ENCODE measurements at places on chromosomes 4 and X.
A peak's percentile ranks its signal among the peaks of the same experiment; 100 is the strongest.

GRCh38 chrX:71667328-71668247 is at the start of gene LOC101059915:
LOC101059915 (plus strand) TSS chrX:71667546.
- no peak for DNase-seq

DNA sequence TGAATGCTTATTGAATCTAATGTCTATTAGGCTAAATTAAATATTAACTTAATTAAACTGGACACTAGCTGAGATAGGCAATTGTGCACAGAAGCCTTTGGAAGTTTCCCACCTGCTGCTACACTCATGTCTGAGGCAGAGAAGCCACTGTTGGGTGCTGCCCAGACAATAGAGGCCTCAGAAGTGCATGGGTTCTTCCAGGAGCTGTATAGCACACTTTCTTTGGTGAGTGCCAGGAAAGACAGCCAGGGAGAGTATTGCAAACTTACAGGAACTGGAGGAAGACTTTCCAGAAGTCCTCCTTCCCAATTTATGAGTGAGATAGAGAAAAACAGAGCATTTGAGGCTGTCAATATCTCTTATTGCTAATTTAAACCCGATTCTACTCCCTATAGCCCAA is 89.9 kb downstream of the GPAT3 start:
- no peak for DNase-seq

- no peak for DNase-seq
These were observed 12.3 kb upstream of the SYTL5 start for GRCh38 chrX:37993837-37994619.

- DNase-seq, result no peak
These were observed 5.7 kb upstream of the CPZ start for GRCh38 chr4:8586671-8587468.

DNA sequence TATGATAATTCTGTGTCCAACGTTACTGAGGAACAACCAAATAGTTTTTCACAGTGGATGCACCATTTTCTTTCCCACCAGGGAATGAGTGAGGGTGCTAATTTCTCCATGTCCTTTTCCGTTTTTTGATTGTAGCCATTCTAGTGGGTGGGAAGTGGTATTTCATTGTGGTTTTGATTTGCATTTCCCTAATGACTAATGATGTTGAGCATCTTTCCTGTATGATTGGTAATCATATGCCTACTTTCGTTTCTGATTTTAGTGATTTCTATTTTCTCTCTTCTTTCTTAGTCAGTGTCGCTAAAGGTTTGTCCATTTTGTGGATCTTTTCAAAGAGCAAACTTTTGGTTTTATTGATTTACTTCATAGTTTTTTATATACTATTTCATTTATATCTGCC is 32.1 kb upstream of the TEX13D start:
- no peak for DNase-seq

DNA sequence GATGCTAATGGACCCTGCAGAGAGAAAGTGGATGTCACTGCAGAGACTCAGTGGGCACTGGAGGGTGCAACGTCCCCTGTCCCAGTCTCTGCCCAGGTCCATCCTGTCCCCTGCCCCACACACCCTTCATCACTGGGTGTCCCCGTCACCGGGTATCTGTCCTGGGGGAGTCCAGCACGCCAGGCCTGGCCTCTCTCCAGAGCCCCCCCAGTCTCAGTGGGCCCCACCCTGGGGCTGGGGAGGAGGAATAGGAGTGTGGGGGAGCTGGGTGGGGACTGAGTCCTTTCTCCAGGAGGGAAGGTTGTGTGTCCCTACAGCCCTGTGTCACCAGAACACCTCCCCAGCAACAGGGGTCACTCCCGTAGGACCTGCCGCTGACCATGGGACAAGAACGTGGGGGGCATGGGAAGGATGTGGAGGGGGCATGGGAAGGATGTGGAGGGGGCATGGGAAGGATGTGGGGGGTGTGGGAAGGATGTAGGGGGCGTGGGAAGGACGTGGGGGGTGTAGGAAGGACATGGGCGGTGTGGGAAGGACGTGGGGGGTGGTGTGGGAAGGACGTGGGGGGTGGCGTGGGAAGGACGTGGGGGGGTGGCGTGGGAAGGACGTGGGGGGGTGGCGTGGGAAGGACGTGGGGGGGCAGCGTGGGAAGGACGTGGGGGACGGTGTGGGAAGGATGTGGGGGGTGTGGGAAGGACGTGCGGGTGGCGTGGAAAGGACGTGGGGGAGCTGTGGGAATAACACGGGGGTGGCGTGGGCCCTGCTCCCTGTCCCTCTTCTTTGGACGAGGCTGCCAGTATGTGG is 21.0 kb upstream of the SPON2 start:
- no peak for DNase-seq

GRCh38 chr4:10102474-10103332 is 13.9 kb downstream of the WDR1 start:
- DNase-seq, result no peak

DNA sequence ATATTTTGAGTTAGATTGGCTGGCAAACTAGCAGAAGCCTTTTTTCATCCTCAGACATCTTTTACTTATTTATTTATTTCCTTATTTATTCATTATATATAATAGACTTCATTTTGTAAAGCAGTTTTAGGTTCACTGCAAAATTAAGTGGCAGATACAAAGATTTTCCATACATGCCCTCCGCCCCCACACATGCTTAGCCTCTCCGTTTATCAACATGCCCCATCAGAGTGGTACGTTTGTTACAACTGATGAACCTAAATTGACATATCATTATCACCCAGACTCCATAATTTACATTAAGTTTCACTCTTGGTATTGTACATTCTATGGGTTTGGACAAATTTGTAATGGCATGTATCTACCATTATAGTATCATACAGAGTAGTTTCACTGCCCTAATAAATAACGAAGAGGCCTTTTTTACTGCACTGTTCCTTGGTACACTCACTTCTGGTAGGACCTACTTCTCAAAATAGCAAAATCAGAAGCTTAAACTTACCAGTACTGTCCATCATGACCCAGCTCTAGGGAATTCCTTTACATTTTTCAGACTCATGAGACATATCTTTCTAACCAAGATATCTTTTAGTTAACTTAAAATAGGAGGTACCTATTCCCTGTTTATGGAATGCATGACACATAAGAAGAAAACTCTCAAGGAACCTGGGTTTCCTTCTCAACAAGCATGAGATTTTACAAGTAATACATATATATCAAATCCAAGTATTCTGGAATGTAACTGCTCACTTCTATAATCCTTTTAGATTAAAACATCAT is 4.8 kb upstream of the TMPRSS11B start:
- DNase-seq, result no peak

GRCh38 chrX:103554687-103555424 is 30.5 kb upstream of the TCEAL4 start:
- peak; percentile 54 for DNase-seq

DNA sequence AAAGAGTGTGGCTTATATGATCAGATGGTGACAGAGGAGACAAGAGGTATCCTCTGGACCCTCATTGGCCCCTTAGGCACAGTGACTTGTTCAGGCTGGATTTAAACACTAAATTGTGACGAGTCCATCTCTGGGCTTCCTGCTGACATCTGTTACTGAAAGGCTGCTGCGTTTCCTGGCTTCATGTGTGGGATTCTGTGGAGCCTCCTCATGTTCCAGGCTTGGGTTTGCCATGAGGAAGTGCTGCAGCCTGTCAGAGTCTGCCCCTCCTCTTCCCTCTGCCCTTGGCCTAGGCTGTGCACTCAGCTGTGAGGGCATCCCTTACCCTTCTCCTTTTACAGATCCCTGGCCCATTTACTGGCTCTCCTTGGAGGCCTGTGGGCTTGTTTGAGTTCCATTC is 159.1 kb upstream of the TTC29 start:
- DNase-seq, result no peak

- peak; percentile 92 for DNase-seq
These were observed 25.3 kb downstream of the FAM241A start for GRCh38 chr4:112170451-112170993.

- no peak for DNase-seq
These were observed 20.8 kb downstream of the EGFL6 start for GRCh38 chrX:13590207-13590606.

DNA sequence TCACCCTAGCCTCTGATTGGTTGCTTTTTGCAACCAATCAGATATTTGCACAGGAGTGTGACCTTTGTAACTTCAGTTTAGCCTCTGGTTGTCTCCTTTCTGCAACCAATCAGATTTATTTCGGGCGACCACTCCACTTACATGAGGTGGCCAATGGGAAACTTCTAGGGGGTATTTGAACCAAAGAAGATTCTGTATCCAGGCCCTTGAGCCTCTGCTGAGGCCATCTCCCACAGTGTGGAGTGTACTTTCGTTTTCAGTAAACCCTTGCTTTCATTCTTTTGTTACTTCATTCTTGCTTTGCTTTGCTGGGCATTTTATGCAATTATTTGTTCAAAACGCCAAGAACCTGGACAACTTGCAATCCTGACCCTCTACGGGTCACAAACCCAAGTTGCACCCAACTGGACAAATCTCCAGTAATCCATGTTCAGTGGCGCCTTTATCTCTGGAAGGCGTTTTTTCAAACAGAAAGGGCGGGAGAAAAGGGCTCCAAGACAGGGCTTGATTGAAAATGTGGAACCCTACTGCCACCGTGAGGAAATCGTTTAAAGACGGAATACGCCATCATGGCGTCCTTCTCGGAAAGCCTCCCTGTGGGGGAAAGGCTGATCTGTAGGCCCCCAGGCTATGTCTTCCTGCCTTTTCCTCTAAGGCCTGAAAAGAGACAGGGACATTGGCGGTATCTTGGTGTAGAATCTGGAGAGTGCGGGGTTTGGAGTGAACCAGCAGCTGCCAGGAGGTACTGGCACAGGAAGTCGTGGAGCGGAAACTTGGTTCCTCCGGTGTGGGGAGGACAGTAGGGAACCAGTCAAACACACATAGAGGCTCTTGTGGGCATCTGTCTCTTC is 184.6 kb downstream of the OR13H1 start:
- DNase-seq, result peak; percentile 61

DNA sequence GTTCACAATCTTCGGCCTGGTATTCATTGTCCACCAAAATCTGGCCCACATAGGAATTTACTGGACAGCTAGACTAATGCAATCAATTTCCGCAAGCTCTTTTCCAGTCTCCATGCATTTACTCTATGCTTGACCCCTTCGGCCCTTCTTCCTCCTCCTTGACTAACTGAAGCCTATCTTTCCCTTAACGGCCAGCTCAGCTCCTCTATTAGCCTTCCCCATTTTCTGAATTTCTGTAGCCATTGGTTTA is 1.2 kb upstream of the PHKA2 start:
- DNase-seq, result peak; percentile 4

GRCh38 chrX:10420134-10420533 is 200.3 kb downstream of the MID1 start:
- no peak for DNase-seq

DNA sequence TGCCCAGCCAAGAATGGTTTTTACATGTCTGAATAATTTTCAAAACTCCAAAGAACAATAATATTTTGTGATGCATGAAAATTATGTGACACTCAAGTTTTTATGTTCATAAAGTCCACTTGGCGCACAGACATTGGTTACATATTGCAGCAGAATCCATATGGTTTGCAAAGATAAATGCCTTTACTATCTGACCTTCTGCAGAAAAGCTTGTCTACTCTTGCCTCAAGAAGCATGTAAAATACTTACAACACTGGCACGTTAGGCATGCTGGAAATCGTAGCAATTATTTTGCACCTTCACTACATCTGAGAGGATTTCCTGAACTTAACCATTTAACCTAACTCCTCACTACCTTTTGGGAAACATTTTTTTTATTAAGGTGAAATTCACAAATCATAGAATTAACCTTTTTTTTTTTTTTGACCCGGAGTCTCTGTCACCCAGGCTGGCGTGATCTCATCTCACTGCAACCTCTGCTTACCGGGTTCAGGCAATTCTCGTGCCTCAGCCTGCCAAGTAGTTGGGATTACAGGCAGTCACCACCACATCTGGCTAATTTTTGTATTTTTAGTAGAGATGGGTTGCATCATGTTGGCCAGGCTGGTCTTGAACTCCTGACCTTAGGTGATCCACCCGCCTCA is 3.5 kb upstream of the XG start:
- DNase-seq, result no peak

DNA sequence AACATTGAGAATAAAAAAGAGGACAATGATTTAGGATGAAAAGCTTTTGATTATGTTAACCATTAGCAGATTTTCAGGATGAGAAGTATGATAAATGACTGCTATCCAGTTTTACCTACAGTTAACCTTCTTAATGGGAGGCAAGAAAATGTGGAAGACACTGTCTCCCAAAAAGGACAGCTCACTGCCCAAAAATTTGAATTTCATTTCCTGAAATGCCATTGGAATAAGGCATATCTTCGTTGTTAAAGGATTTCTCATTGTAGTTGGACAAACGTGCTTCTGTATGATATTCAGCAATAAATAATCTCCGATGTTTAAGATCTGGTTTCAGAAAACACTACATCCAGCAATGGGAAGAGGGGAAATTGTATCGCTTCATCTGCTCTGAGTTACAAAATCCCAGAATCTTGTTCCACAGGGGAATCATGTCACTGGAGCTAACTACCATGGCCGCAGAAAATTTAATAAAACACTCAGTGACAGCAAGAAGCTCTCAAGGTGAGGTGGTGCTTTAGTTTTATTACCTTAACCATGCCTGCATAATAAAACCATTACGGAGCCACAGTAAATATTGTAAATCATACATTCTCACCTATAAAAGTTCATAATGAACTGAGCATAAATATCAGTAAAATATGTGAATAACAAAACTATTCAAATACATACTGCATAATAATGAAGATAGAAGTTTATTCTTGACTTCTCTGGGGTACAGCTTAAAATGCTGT is 552.3 kb downstream of the PCDH7 start:
- peak; percentile 2 for DNase-seq

GRCh38 chr4:76607846-76608245 is 172.8 kb downstream of the SHROOM3 start:
- no peak for DNase-seq

DNA sequence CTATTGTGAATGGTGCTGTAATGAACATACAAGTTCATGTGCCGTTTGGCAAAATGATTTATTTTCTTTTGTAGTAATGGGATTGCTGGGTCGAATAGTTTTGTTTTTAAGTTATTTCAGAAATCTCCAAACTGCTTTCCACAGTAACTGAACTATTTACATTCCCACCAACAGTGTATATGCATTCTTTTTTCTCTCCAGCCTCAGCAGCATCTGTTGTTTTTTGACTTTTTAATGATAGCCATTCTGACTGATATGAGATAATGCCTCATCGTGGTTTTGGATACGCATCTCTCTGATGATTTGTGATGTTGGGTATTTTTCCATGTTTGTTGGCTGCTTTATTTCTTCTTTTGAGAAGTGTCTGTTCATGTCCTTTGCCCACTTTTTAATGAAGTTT is 246.3 kb upstream of the ADGRL3 start:
- no peak for DNase-seq

- DNase-seq, result no peak
These were observed 1187.6 kb downstream of the RPA4 start for GRCh38 chrX:98071331-98071730.

DNA sequence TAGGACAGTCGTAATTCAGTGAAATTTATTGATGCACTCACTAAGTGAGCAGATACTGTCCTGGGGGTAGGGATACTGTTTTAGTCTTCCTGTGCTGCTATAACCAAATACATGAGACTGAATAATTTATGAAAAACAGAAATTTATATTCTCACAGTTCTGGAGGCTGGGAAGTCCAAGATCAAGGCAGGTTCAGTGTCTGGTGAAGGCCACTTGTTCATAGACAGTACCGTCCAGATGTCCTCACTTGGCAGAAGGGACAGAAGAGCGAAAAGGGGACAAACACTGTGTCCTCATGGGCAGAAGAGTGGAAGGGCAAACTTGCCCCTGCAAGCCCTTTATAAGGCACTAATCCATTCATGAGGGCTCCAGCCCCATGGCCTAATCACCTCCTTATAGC is 45.6 kb downstream of the PGRMC2 start:
- DNase-seq, result no peak

GRCh38 chr4:37890801-37891259 is at the start of gene TBC1D1:
TBC1D1 (plus strand) TSS chr4:37891084; CDS start chr4:37902096, 11,012 bp downstream.
- no peak for DNase-seq

- no peak for DNase-seq
These were observed 1805.4 kb downstream of the C4orf33 start for GRCh38 chr4:130901321-130901720.
